ENCODE measurements at places on chromosomes 2 and 18. TPM values are rescaled to one million over a fixed set of nuclear protein-coding genes. Genes with fewer than 3 reads are reported as not detected.

The RIT2 gene
- total RNA-seq = not detected

The TIMM21 gene
- 23.1 TPM for total RNA-seq

The LRRTM4 gene
- not detected for total RNA-seq

The CYP27A1 gene
- 3.7 TPM for total RNA-seq

The TXNDC2 gene
- total RNA-seq = under 0.01 TPM

The LOXL3 gene
- 2.2 TPM for total RNA-seq

The PDE11A gene
- total RNA-seq = not detected

The USP14 gene
- total RNA-seq = 19.0 TPM

The LMAN2L gene
- 9.2 TPM for total RNA-seq

The WDR35 gene
- 21.7 TPM for total RNA-seq

The PLCD4 gene
- 2.2 TPM for total RNA-seq

The SERPINB4 gene
- total RNA-seq = under 0.01 TPM

All from subcutaneous preadipocyte (primary cell).